PC-9 (cell line): ENCODE measurements at places on chromosomes 4 and X. TPM values are rescaled to one million over a fixed set of nuclear protein-coding genes. Genes with fewer than 3 reads are reported as not detected.

DNA sequence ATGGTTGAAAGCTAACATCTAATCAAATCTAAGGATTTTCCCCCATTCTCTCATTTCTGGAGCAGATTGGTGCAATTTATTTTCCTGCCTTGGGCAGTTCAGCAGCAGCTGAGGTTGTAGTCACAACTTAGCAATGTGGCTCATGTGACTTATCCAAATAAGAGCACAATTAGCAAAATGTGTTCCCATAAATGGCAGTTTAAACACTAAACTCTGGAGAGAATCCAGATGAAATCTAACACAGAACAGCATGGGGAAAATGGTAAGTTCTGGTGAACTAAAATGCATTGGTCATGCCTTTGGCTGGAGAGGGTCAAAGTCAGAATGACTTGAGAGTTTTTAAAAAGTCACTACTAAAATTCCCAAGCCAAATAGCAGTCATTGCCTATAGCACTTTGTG lies 422.6 kb upstream of the DIPK2B start:
- no peak overlapping the region for H3K4me3 ChIP-seq
- H3K27ac ChIP-seq: peak overlapping the region; percentile 26; the same call in 1 of the 2 replicates
- no peaks in the 10 kb centered on the region for H3K4me1 ChIP-seq
- no peaks in the 10 kb centered on the region for H3K36me3 ChIP-seq
- DNase-seq: no peak

- no peak overlapping the region for H3K4me3 ChIP-seq
- no peak overlapping the region for H3K27ac ChIP-seq
- H3K36me3 ChIP-seq: no peaks in the 10 kb centered on the region
These were observed 1210.6 kb downstream of the C4orf33 start for GRCh38 chr4:130306566-130306965.

GRCh38 chr4:142353149-142353738 lies 492.9 kb downstream of the INPP4B start:
- peak; percentile 6 for DNase-seq
- H3K4me1 ChIP-seq: peaks cover 33% of the 10 kb centered on the region
- no peaks in the 10 kb centered on the region for H3K27me3 ChIP-seq
- H3K27ac ChIP-seq: peak overlapping the region; percentile 38; the same call in 1 of the 2 replicates

DNA sequence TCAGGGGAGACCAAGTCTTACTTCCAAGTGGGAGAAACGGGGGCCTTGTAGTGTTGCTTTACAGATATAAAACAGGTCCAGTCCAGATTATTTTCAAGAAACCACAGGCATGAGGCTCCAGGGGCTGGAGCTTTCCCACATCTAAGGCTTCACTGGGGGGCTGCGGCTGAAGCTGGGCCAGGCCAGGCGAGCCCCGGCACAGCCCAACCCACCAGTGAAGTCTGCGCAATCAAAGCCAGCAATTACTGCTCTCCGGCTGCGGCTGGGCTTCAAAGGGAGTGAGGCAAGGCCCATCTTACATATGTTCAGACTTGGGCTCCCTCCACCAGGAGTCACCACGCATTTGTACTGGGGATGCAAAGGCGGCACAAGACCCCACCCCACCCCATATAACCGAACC lies 61.7 kb downstream of the HADH start:
- H3K4me1 ChIP-seq: no peaks in the 10 kb centered on the region
- no peak for DNase-seq
- no peaks in the 10 kb centered on the region for H3K27me3 ChIP-seq
- H3K27ac ChIP-seq: no peak overlapping the region

DNA sequence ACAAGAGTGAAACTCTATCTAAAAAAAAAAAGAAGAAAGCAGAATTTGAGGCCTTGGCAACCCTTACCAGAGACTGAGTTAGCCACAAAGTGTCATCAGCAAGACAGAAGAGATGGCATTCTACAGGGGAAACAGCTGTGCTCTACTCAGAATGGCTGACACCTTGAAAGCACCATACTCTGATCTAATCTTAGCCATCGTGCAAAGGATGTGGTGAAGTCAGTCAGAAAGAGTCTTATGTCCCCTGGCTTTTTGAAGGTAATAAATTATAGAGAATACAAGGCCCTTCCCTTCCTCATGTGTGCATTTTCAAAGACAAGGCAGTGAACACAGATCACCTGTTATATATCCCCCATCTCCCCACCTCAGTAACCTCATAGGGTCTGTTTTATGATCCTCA lies 13.2 kb downstream of the CLNK start:
- H3K27ac ChIP-seq: no peak overlapping the region
- no peak overlapping the region for H3K4me3 ChIP-seq
- H3K36me3 ChIP-seq: no peaks in the 10 kb centered on the region

- DNase-seq: no peak
- no peak overlapping the region for H3K27ac ChIP-seq
- H3K4me1 ChIP-seq: peaks cover 6% of the 10 kb centered on the region; the same call in 1 of the 2 replicates
- H3K27me3 ChIP-seq: no peaks in the 10 kb centered on the region
- no peaks in the 10 kb centered on the region for H3K36me3 ChIP-seq
These were observed 4.3 kb upstream of the MAP7D3 start for GRCh38 chrX:136255541-136255940.

- no peaks in the 10 kb centered on the region for H3K36me3 ChIP-seq
- no peaks in the 10 kb centered on the region for H3K4me1 ChIP-seq
- H3K27ac ChIP-seq: no peak overlapping the region
- DNase-seq: no peak
- no peaks in the 10 kb centered on the region for H3K27me3 ChIP-seq
- no peak overlapping the region for H3K4me3 ChIP-seq
These were observed 4.5 kb downstream of the PRR27 start for GRCh38 chr4:70158576-70158975.

DNA sequence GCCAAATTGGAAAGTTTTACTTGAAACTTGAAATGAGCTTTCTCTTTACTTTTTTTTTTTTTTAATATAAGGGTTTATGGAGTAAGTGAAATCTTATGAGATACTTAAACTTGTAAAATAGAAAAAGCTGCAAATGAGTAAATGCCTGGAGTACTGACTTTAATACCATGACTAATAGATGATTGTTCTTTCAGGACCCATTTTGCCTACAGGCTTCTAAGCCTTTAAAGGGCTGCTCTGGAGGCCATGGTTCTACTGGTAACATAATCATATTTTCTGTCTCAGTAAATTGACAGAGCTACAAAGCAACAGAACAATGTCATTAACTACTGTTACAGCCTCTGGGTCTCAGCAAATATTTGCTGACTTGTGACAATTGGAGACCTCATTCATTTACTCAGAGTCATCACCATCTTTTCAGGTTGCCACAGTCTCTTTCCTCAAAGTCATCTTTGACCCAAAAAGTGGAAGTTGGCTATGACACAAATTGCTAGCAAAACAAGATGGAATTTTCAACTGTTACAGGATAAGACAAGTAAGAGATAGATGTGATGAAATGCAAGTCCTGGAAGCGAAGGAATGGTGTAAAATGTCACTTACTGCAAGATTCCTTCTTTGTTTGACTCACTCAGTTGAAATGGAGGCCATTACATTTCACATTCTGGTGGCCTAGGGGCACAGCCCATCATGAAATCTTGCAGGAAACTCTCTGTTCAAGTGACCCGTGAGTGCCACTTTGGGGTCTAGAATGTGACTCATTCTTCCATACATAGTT lies 132.7 kb downstream of the BTC start:
- H3K27ac ChIP-seq: peak overlapping the region; percentile 91
- no peaks in the 10 kb centered on the region; the same call in 1 of the 2 replicates for H3K36me3 ChIP-seq
- no peak overlapping the region for H3K4me3 ChIP-seq

GRCh38 chr4:98963538-98964433 lies 31.7 kb upstream of the METAP1 start:
- H3K27me3 ChIP-seq: no peaks in the 10 kb centered on the region
- H3K4me1 ChIP-seq: no peaks in the 10 kb centered on the region
- no peak overlapping the region for H3K27ac ChIP-seq
- no peaks in the 10 kb centered on the region for H3K36me3 ChIP-seq

DNA sequence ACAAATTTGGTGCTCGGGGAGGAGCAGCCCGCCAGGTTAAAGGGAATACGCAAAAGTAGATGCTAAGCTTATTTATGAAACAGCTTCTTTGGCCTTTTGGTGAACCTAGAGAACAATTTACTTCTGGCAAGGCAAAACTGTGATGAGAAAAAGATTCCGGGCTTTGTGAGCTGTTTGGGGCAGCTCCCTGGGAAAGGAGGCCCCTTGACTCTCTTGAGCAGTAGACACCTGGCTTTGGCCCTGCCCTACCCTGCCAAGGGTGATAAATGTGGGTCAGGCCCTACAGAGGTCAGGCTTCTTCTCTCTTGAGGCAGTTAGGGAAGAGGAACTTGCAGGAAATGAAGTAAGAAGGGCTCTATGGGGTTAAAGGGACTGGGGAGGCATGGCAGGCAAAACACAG lies 509.6 kb downstream of the MID1IP1 start:
- no peak overlapping the region for H3K4me3 ChIP-seq
- no peaks in the 10 kb centered on the region for H3K27me3 ChIP-seq
- no peak overlapping the region for H3K27ac ChIP-seq

DNA sequence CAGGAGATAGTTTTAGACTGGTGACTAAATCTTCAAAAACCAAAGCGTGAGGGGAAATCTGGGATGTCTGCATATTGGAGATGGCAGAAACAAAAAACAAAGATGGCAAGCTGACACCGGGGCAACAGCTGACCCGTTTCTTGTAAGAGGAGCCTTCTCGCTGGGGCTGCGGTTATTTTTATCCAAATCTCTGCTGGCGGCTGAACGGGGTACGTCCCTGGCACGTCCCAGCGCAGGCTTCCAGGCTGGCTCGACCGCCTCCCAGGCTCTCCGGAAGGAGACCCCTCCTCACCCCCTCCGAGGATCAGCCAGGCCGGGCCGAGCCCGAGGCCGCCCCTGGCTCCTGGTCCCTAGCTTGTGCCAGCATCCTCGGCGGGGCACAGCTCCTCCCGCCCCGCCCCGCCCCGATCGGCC lies 403 bp downstream of the SGCB start:
- no peak overlapping the region for H3K4me3 ChIP-seq
- no peak overlapping the region for H3K27ac ChIP-seq
- no peak for DNase-seq
- no peaks in the 10 kb centered on the region for H3K4me1 ChIP-seq
- H3K36me3 ChIP-seq: no peaks in the 10 kb centered on the region

- H3K4me3 ChIP-seq: no peak overlapping the region
- no peak overlapping the region for H3K27ac ChIP-seq
- no peaks in the 10 kb centered on the region for H3K27me3 ChIP-seq
- no peak for DNase-seq
These were observed 66.9 kb downstream of the ARHGEF38 start for GRCh38 chr4:105619188-105619931.

- no peaks in the 10 kb centered on the region for H3K27me3 ChIP-seq
- H3K27ac ChIP-seq: no peak overlapping the region
- 0 out of 2 replicates have a peak, but pooled peaks cover 3% of the 10 kb centered on the region for H3K4me1 ChIP-seq
- no peak for DNase-seq
- H3K4me3 ChIP-seq: no peak overlapping the region
These were observed 98.7 kb downstream of the TMEM131L start for GRCh38 chr4:153564630-153565525.

DNA sequence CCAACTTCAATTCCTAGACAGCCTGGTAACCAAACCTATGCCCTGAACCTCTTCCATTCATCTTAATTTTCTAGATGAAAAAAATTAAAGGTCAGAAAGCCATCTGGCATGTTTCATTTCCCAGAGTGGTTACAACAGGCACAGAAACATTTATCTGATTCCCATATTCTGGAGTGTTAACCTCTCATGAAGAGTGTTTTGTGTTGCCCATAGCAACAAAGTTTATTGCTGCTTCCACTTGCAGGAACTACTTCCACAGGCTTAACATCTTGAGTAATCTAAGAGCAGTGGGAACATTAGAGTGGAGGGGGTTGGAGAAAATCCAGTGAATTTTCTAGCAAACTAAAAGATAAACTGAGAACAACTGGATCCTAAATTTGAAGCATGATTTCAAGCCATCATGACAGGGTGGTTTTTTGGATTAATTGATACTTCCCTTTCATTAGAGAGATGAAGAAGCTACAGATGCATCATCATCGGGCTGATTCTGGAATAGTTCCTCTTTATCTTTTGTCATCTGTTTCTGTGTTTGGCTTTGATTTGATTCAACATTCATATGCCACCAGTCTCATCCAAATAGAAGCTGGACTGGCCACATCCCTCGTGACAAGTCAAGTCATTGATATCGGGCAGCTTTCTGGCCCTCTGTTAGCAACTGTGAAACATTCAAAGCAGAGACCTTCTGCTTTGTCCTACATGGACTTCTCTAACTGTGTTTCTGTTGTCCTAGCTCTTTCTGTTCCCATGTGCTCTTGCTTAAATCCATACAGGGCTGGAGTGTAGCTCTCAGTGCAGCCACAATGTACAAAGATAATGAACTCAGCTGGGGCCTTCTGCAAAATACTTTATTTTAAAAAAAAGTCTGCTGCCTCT lies 167.3 kb downstream of the MID1IP1 start:
- H3K4me1 ChIP-seq: no peaks in the 10 kb centered on the region
- H3K36me3 ChIP-seq: no peaks in the 10 kb centered on the region
- DNase-seq: no peak
- H3K27me3 ChIP-seq: no peaks in the 10 kb centered on the region
- no peak overlapping the region for H3K4me3 ChIP-seq
- H3K27ac ChIP-seq: no peak overlapping the region

DNA sequence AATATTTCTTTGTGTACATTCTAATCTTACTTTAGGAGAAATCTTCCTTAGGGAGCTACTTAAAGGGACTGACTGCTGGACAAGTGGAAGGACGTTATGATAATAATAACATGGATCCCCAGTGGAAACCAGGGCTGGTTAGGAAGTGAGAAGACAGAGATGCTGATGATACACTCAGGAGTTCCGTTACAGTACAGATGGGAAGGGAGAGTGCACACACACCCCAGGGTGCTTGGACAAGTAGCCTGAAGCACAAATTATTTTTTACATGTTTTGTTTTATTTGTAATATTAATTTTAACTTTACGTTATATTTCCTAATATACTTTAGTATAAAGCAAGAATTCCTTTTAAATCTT lies 84.1 kb downstream of the BMPR1B start:
- H3K4me1 ChIP-seq: no peaks in the 10 kb centered on the region
- H3K36me3 ChIP-seq: no peaks in the 10 kb centered on the region
- no peak overlapping the region for H3K27ac ChIP-seq
- DNase-seq: no peak
- H3K4me3 ChIP-seq: peak overlapping the region; percentile 56; the same call in 1 of the 2 replicates

GRCh38 chr4:71938776-71939175 lies 93.0 kb upstream of the NPFFR2 start:
- no peak overlapping the region for H3K27ac ChIP-seq
- no peaks in the 10 kb centered on the region for H3K36me3 ChIP-seq
- H3K4me3 ChIP-seq: no peak overlapping the region
- no peaks in the 10 kb centered on the region for H3K4me1 ChIP-seq

DNA sequence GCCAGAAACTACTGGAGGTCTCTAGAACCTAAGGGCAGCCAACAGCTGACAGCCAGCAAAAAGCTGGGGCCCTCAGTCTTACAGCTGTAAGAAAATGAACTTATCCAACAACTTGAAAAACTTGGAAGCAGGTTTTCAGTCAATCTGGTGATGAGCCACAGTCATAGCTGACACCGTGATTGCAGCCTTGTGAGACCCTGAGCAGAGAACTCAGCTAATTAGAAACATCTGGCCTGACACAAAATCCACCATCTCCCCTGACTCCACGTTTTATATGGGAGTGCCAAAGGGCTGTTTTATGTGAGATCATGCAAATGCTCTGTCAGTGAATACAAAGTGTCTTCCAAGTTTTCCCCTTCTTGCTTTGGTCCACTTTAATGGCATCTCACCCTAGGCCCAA lies 198.8 kb upstream of the DCAF8L1 start:
- H3K27ac ChIP-seq: no peak overlapping the region
- no peaks in the 10 kb centered on the region for H3K27me3 ChIP-seq
- no peak for DNase-seq
- H3K36me3 ChIP-seq: no peaks in the 10 kb centered on the region

Gene MPP1
- 4.2 and 4.8 TPM in 2 replicates for total RNA-seq

Gene KLB
- not detected in 2 replicates for total RNA-seq

Gene GPR119
- total RNA-seq: not detected in 2 replicates

Gene LNX1
- total RNA-seq: 3.3 and 3.4 TPM in 2 replicates

Gene CYSLTR1
- total RNA-seq: not detected in 2 replicates

Gene HPGDS
- not detected in 2 replicates for total RNA-seq

Gene TRIM2
- 56.0 and 87.0 TPM in 2 replicates for total RNA-seq

Gene IGFBP7
- total RNA-seq: 127 and 151 TPM in 2 replicates

Gene ZDHHC9
- 84.2 and 108 TPM in 2 replicates for total RNA-seq

Gene CYBB
- 0.13 and 0.31 TPM in 2 replicates for total RNA-seq

Gene GCNA
- total RNA-seq: 0.48 and 1.4 TPM in 2 replicates

Gene PPM1K
- total RNA-seq: 5.4 and 5.7 TPM in 2 replicates
